ENCODE measurements at places on chromosomes 7 and 10.
A peak's percentile ranks its signal among the peaks of the same experiment; 100 is the strongest.

- no peak for DNase-seq
Measured at GRCh38 chr7:151008143-151008510, 16.2 kb downstream of the ATG9B start.

- DNase-seq: no peak
Measured at GRCh38 chr10:56763090-56763489, 402.0 kb upstream of the ZWINT start.

- no peak for DNase-seq
Measured at GRCh38 chr7:51223505-51223904, 93.1 kb downstream of the COBL start.

DNA sequence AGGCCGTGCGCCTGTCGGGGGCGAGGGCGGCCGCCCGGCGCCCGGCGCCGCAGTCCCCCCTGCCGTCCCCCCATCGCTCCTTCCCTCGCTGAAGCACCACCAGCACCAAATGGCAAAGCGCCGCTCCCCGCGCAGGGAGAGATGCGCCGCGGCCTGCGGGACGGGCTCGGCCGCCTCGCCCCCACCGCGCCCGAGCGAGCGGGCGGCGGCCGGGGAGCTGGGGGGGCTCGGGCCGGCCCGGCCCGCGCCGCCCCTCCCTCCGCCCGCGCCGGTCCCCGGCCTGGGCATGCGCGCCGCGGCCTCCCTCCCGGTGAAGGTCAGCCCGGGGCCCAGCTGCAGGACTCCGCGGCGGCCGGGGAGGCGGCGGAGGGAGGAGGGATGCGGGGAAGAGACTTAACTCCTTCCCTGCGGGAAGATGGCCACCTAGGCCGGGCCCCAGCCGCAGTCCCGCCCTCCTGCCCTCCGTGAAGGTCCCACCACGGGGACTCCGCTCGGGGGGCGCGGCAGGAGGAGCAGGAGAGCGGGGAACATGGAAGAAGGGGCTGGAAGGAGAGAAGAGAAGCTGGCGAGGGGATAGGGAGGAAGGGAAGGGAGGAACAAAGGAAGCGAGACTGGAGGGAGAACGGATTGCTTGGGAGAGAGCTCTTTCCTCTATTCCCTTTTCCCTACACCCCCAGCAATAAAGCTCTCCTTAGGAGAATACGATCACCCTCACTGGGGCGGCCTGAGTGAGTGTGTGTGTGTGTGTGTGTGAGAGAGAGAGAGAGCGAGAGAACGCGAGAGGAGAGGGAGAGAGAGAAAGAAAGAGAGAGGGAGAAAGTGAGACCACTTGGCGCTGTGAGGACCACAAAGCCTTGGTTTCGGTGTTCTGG is 3.4 kb upstream of the SMARCD3 start:
- peak; percentile 91 for DNase-seq

- DNase-seq: peak; percentile 5
Measured at GRCh38 chr10:55019439-55019838, 218.4 kb upstream of the PCDH15 start.

DNA sequence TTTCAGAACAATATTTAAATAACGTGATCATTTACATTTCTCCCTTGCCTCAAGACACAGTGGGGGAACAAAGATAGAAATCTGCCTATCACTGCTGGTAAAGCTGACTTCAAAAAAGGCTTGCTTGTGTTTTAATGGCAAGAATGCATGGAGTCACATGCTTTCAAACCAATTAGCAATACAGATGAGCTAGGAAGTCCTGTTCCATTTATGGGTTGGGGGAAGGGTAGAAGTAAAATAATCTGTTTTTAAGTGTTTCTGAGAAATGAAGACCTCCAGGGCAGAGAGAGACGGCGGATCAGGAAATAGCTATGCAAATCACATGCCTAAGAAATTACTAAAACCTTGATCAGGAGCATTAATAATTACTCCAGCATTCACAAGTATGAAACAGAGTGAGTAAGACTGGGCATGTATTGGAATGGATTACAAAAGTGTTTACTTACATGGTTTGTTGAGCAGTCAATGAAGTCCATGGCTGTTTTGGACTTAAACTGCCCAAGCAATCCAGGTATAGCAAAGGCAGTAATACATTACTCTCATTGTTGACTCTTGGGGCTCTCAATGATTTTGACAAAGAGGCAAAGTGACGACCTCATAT is 142.0 kb downstream of the ARID5B start:
- DNase-seq: no peak

DNA sequence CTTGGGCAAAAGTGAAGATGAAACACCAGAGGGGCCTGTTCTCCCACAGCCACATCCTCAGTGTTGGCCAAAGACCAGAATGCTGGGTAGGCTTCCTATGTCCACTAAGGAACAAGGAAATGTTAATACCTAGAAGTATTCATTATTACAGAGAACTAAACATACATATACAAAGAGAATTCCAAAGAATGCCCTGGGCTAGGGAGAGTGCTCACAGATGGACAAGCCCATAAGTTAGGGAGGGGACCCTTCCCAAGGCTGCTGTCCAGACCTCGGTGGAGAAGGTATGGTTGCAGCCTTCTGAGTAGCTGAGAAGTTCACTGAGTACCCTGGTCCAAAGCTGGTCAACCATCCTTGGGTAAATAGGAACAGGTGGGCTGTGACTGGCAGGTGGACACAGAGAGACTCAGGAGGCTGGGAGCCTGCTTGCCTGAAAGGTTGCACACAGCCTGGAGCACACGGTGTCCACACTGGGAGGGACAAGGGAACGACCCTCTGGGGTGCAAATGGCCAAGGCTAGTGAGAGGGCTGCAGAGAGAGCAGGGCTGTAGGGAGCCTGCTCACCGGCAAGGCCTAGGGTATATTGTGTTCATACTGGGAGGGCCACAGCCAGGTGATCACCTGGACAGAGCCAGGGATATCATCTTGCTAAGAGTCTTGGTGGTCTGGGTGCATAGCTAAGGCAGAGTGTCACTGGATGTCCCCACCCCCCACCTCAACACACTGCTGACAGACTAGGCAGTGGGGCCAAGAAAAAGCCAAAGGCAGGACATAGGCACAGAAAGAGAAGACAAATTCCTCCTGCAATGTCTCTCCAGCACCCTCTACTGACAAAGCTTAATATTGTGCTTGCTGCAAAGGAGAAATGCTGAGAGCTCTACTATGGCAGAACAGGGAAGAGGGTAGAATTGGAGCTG is 40.3 kb downstream of the CPVL start:
- DNase-seq: peak; percentile 34

GRCh38 chr7:100360135-100360854 is 2.4 kb downstream of the PILRB start:
- no peak for DNase-seq

GRCh38 chr7:134710511-134710853 is 63.8 kb downstream of the BPGM start:
- DNase-seq: no peak

DNA sequence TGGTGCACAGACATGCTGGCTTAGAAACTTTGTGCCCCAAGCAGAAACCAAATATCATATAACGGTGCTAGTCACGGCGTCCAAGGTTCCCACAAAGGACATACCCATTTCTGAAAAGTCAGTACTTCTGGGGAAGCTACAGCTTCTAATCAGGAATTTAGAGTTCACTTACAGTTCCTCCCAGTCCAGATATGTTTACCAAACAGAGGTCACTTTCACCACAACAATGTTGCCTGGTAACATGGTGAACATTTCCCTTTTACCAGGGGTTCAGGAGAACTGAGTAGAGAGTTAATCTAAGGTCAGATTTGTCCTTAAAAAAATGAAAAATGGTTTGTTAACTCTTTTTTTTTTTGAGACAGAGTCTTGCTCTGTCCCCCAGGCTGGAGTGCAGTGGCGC is 265.9 kb upstream of the MKLN1 start:
- DNase-seq: no peak

GRCh38 chr10:73768881-73769280 is 13.0 kb upstream of the CHCHD1 start:
- peak; percentile 54 for DNase-seq

GRCh38 chr7:30468041-30468440 is 10.5 kb downstream of the NOD1 start:
- no peak for DNase-seq

GRCh38 chr10:87713707-87714106 is 54.0 kb downstream of the PAPSS2 start:
- DNase-seq: no peak

DNA sequence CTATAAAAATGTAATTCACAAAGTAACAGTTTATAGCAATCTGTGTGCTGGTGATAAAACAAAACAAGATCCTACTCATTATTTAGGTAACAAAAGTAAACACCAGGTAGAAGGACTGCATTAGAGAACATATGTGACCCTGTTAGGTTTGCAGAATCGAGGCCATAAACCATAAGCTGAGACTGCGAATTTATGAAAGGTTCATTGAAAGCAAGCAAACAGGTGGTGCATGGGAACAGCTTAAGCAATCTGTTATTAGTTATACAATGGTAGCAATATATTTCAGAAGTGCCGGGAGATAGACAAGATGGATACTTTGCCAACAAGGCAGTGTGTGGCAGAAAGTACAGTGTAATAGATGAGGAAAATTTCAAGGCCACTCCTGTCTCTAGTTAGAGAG is 23.5 kb upstream of the FAM133B start:
- DNase-seq: no peak

- DNase-seq: no peak
Measured at GRCh38 chr10:116817178-116817577, 32.1 kb upstream of the ENO4 start.

GRCh38 chr10:33410096-33410859 is 75.8 kb upstream of the NRP1 start:
- DNase-seq: no peak

GRCh38 chr7:2354939-2355704 is 495 bp downstream of the EIF3B start:
- peak; percentile 54 for DNase-seq

DNA sequence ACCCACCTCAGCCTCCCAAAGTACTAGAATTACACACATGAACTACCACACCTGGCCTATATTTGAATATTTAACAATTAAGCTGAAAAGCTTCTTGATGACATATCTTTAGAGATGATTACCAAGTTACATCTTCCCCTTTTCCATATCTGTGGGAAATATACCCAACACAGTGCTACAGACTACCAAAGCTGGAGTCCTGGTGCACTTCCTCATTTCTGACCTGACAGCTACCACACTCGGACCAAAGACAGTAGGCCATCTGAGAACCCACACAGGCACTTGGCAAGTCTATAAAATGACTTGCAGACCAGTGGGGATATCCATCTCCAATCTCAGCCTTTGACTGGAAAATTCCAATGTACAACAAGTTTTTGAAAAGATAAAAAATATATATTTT is 270.4 kb upstream of the KLF14 start:
- DNase-seq: no peak

- DNase-seq: no peak
Measured at GRCh38 chr10:82618007-82618406, 743.0 kb downstream of the NRG3 start.

DNA sequence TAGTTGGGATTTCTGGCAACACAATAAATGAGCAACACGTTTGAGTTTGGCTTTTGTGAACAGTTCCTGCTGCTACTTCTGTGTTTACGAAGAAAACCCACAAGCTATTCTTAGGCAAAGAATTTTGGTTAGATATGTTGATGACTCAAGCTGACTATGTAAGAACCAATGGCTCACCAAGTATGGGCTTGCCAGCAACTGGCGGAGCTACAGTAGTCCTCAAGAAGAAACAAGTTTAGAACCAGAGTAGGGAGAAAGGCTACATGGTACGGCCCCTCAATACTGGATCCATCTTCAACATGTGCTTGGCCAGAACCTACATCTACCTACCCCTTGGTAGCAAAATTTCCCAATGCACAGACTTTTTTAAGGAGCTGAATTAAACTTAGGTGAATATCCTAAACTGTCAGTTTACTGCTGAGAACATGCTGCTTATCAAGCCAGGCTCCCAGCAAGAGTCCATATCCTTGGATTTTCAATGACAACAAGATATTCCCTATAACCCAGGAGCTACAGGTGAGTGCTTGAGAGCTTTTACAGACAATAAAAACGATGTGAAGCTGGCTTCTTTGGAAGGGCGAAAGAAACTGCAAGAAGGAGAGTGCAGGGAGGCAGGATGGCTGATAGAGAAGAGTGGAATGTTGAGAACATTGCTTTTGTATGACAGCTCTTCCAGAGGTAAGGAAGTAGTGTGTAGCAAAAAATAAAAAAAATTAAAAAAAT is 74.3 kb upstream of the ASAH2 start:
- DNase-seq: peak; percentile 27

Data from iPS-NIHi11 (cell line).